ENCODE measurements at places on chromosomes 5 and 9.

- no peak for DNase-seq
These were observed 17.3 kb downstream of the RNF130 start for GRCh38 chr5:180054226-180054625.

- no peak for DNase-seq
These were observed 146.9 kb downstream of the AUH start for GRCh38 chr9:91214867-91215266.

- no peak for DNase-seq
These were observed 182.8 kb downstream of the SPOCK1 start for GRCh38 chr5:137316346-137316736.

- no peak for DNase-seq
These were observed 128.6 kb upstream of the GRHPR start for GRCh38 chr9:37293664-37294524.

- DNase-seq, result no peak
These were observed 15.1 kb downstream of the BBLN start for GRCh38 chr9:128175102-128175563.

DNA sequence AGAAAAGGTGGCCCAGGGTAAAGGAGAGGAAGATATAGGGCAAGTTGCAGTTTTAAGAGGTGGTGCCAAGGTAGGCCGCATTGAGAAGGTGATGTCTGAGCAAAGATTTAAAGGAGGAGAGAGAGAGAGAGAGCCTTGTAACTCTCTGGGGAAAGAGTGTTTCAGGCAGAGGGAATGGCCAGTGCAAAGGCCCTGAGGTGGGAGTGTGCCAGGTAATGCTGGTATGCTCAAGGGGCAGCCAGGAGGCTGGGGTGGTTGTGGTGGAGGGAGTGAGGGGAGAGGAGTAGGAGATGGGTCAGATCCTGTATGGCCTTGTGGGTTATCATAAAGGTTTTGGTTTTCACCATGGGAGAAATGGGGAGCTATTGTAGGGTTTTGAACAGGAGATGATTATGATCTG lies 9.9 kb downstream of the MCCC2 start:
- DNase-seq, result no peak

DNA sequence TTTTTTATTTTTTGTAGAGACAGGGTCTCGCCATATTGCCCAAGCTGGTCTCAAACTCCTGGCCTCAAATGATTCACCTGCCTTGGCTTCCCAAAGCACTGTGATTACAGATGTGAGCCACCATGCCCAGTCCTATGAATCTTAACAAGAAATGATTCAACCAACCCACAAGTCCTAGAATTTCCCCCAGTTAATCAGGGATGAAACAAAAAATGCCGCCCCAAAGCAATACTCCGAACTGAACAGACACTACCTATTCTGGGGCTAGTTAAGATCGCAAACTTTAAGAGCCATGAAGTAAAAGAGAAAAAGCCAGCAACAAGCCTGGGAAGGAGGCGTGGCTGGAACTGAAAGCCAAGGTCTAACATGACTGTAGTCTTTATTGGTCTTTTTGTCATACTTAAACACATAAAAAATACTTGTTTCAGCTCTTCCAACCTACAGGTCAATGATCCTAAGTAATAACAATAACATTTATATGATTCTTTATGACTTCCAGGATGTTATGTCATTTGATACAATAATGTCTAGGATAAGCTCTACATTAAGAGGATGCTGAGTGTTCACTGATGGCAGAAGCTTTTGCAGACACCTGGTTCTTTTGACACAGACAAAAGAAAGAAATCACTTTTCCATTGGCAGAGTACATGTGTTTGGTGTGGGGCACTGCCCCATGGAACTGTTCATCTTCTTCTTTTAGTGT lies 361.1 kb upstream of the TLE4 start:
- DNase-seq, result no peak

- no peak for DNase-seq
These were observed 2.3 kb downstream of the MAN2A1 start for GRCh38 chr5:109691996-109692395.

DNA sequence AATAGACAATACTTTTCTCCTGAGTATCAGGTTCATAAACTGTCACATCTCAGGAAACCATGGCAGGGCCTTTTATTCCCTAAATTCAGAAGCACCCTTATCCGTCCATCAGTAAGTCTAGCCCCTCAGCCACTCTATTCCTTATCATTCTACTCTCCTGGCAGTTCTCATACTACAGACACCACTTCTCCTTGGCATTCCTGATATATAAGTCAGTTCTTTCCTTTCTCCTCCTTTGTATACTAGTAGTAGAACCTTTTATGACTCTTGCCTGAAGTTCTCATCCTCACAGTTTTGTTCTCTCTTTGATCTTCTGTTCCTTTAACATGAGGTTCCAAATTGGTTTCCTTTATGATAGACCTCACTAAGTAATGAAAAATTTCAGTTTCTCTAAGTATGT lies 29.3 kb downstream of the GRAMD2B start:
- no peak for DNase-seq

DNA sequence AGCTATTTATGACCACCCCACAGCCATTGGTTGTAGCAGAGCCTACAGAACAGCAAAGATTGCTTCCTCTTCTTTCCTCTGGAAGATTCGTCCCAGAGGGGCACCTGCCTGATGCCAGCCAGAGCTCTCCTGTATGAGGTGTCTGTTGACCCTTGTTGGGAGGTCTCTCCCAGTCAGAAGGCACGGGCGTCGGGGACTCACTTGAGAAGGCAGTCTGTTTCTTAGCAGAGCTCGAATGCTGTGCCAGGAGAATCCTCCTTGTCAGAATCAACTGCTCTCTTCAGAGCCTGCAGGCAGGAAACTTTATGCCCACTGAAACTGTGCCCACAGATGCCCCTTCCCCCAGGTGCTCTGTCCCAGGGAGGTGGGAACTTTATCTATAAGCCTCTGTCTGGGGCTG lies 479.5 kb upstream of the IZUMO3 start:
- DNase-seq, result no peak

DNA sequence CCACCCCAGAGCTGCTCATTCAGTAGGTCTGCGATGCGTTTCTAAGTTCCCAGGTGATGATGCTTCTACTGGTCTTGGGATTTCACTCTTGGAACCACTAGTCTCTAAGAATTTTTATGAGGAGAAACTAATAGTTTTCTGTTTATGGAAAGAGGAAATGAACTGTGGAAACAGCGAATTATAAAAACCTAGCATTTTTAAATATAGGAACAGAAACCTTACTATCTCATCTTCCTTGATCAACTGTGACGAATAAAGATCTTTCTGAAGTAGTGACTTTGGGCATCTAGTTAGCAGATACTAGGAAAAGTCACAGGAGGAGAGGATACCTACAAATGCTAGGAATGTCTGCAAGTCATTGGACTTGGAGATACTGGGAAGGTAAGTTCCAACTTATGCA lies 376.8 kb upstream of the RFX3 start:
- no peak for DNase-seq

GRCh38 chr5:123105864-123106263 lies 16.8 kb downstream of the PRDM6 start:
- no peak for DNase-seq

DNA sequence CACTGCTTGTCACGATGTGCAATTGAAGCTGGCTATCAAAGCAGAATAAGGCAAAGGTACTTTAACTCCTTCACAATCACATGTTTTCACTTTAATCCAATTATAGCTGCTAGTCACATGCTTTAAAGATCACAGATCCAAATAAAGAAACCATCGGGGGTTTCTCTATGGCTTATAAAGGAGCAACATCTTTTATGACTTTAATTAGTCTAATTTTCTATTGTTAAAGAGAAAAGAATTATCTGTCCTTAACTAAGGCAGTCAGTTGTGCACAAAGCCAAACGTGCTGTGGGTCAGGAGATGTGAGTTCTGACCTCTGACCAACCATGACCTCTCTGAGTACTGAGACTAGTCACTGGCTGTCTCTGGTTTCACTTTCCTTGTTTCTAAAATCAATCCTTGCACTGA lies 561.1 kb downstream of the RAB3C start:
- no peak for DNase-seq

DNA sequence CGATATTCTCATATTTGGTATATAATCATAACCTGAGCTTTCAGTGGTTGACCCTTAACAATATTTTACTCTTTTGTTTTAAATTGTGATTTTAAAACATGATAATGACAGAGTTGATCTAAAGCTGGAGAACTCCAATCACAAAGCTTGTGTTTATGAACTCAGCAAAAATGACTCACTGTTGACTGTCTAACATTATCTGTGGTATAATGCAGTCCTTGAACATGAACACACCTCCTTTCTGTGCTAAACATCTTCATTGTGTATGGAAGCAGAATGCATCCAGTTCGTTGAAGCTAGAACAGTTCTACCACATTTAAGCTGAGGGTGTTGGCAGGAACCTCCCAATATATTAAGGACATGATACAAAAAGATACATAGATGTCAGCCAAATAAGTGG lies 1030.2 kb upstream of the SEMA6A start:
- no peak for DNase-seq

DNA sequence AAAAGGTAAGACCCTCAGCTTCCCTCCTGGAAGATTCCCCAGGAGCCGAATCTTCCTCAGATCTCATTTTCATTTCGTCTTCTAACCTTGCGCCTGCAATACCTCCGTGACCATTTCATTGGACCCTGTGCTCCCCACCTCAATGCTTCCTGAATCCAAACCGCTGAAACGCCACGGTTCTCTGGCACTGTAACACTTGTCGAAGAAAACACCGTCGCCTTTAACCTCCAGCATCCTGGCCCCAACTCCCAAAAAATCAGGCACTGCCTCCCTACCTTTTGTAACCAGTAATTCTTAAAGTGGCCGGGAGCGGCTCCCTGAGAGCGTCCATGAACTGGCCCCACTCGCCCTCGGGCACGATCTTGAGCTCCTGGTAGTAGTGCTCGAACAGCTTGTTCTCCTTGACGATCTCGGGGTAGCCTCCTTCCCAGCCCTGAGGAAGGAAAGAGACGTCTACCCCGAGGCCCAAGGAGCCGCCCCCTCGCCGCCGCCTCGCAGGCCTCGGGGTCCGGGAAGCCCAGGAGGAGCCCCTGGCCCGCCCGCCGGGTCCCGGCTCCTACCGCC lies 438 bp downstream of the NSUN2 start:
- DNase-seq, result no peak

- no peak for DNase-seq
These were observed 64.3 kb upstream of the PCA3 start for GRCh38 chr9:76699971-76700370.

GRCh38 chr5:142316051-142316450 lies 8.8 kb downstream of the SPRY4 start:
- no peak for DNase-seq

DNA sequence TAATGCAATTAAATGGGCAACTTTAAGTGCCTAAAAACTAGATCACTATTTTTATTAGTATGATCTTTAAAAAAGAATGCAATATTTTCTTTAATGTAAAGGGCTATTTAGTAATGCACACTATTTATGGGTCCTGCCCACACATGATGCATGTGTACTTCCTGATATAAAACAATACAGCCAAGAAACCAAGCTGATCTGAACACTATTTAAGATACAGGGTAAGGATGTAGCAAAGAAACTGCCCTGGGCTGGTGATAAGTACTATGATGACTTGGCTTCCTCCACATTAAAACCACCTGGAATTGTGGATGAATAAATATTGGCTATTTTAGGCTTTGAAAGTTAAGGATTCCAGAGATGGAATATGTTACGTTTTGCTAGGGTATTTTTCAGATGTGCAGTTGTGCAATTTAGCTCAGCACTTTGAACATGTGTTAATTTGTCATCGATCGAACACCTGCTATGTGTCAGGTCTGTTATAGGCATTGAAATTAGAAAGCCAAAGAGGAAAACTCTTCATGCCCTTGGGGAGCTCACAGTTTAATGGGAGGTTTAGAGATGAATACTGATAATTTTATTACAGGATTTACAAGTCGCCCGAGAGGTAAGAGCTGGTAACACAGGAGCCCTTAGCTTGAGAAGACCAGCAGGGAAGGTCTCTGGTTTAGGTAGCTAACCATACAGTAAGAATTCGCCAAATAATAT lies 276.7 kb downstream of the PLK2 start:
- no peak for DNase-seq

DNA sequence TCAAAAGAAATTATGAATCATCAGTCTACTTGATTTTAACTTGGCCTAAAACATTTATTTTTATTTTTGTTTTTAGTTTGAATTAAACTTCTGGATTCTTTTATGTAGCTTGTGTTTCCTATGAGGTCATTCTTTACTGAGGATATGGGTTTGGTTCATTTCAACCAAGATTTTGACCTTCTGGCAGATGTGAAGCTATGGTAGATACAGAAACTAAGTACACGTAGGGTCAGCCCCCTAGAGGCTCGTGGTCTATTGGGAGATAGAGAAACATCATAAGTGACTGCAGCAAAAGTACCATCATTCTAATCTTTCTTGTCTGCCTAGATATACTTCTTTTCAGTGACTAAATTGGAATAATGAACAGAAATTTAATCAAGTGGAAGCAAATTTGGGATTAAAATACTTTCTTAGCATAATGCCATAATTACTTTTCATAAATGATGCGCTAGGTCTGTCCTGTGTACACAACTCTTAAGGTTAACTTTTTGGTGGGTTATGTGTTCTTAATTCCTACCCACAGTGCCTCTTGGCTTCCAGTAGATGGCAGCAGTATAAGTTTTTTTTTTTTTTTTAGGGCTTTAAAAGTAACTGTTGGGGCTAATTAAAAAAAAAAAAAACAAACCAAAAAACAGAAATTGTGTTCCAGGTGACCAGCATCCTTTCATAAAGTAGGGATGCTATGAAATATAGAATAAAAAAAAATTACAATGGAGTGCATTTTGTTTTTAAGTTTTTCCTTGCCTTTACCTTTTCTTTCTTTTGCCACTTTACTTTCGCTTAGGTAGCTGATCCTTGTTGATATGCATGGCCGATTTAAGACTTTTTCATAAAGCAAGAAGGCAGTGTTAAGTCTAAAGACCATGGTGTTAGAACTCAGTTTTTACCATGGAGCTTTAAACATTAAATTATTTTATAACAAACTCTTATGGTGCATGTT lies 49.9 kb downstream of the LRRTM2 start:
- no peak for DNase-seq

DNA sequence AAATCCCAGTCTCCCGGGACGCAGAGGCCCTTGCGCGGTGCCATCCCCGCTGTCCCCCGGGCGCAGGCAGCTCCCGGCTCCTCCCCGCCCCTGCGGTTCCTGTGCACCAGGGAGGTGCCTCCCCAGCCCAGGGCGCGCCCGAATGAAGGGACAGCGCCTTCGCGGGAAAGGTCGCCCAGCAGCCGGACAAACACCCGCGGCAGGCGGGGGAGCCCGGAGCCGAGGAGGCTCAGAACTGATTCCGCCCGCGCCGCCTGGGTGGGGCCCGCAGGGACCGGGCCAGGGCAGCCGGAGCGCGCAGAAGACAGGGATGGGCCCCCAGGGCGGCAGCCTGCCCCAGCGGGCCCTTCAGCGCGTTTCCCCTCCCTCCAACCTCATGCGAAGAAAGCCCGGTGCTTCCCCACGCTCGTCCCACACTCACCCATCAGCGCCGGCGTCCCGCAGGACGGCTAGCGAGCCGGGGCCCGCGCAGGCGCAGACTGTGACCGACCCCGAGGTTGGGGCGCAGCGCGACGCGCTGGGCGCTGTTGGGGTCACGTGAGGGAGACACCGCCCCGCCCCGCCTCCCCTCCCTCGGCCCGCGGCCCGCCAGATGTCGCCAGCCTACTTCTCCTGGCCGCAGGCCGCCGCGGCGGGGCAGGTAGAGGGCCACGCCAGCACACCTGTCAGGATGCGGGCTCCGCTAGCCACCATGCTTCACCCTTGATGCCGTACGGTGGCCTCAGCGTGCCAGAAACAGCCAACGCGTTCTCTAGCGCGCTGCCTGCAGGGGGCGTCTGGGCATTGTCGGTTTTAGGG lies at the start of gene SLC25A51:
Gene SLC25A51 (minus strand): TSS at position 481 of the 798 bp plus-strand sequence. CDS start 15,577 bp downstream, outside the sequence.
- DNase-seq, result peak; percentile 56
